Panc1 (cell line): ENCODE measurements at places on chromosomes 1 and 21. TPM values are rescaled to one million over a fixed set of nuclear protein-coding genes. Genes with fewer than 3 reads are reported as not detected.

The C4BPB gene
- total RNA-seq = 0.62 TPM

GRCh38 chr1:64733581-64734286, 11.1 kb upstream of the RAVER2 start:
- no peak for DNase-seq

DNA sequence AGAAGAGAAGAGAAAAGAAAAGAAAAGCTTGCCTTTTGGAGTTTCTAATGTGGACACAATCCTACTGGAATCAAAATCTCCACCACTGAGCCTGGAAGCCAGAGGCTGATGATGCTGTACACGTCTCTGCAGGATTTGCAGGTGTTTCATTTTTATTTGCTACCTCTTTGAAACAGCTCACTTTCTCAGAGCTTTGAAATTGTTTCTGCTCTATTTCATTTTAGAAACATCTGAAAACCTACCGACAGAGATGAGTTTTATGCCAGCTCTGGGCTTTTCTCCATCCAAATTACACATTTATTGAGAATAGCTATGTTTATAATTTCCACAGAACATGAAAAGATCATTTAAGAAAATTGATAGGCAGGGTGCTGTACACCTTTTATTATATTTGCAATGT, 46.2 kb downstream of the URB2 start:
- no peak for DNase-seq

DNA sequence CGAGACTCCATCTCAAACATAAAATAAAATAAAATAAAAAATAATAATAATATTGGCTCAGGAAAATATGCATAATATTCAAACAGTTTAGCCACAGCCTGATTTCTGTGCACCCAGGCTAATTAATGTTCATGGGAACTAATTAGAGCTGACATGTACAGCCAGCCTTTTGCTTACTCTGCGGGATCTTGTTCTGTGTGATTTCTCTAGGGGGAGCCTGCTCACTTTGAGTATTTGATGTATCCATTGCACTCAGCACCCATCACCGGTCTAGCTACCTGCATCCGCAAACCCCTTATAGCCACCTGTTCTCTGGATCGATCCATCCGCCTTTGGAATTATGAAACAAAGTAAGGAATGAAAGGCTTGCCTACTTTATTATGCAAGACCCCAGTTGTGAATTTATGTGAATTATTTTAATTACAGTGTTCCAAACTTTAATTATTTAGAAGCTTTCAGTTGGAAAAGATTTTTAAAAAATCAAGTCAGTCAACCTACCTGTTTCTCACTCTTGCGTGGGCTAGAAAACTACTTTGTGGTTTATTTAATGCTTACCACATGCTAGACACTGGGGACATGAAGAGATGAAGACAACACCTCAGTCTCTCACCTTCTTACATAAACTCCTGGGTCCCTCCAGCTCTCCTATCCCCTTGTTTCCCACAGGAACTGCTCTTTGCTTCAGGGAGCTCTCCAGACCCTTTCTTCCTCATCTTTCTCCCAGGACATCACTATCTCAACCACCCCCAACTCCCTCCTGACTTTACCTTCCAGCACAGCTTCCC, 25.4 kb downstream of the CFAP57 start:
- no peak for DNase-seq
